Ureter (tissue), 1 donor: ENCODE measurements at places on chromosomes 5 and 9.

GRCh38 chr9:88920645-88921044 lies 70.6 kb upstream of the S1PR3 start:
- no peak for DNase-seq

GRCh38 chr9:89154218-89154617 lies 24.4 kb downstream of the SHC3 start:
- no peak for DNase-seq

GRCh38 chr5:111372799-111373198 lies 139.5 kb downstream of the STARD4 start:
- DNase-seq, result no peak

- no peak for DNase-seq
Measured at GRCh38 chr5:158641016-158641415, 458.7 kb downstream of the EBF1 start.

DNA sequence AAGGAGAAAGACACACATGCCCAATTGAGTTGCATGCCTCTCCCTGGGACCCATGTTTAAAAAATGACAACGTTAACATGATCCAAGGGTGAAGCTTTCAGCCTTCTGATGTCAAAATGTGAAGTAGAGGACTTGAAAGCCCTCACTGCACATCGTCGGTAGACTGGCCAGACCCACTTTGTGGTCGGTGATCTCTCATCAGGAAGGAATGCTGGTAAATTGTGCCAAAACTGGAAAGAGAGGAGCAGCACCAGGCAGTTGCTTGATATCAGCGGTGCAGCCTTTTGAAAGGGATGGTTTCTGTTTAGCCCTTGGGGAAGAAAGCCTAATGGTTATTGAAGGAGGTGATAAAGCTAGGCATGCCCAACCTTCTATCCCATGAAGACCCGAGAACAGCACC lies 125.3 kb upstream of the MARCHF11 start:
- no peak for DNase-seq

GRCh38 chr9:36053971-36054370 lies 17.3 kb downstream of the RECK start:
- DNase-seq, result no peak

DNA sequence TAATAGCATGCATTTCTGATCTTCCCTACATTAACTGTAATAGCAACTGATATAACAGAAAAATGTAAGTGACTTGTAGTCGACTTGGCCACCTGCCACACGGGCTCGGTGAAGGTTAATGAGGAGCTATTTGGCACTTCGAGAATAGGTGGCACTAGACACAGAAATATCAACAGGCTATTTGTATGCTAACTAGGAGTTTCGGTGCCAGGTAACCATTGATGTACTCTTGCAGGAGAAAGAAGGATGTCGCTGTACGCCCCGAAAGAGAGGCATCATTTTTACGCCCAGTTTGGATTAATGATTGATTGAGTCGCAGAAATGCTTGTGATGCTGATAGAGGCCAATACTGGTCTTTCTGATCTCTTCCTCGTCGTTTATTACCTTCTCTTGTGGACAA lies 516 bp upstream of the DMRT2 start:
- DNase-seq, result no peak

GRCh38 chr9:26956860-26957233 lies 635 bp downstream of the IFT74 start:
- no peak for DNase-seq
